Suprapubic skin (tissue), 4 donors: ENCODE measurements at places on chromosomes 6 and 20. TPM values are rescaled to one million over a fixed set of nuclear protein-coding genes. Genes with fewer than 3 reads are reported as not detected.
A peak's percentile ranks its signal among the peaks of the same experiment; 100 is the strongest.

GRCh38 chr6:2820415-2820814 lies 21.2 kb downstream of the SERPINB1 start:
- no peak for DNase-seq
- no peaks in the 10 kb centered on the region for H3K36me3 ChIP-seq
- H3K4me1 ChIP-seq = peaks cover 19% of the 10 kb centered on the region
- no peak overlapping the region for H3K27ac ChIP-seq

LGSN gene
- not detected for total RNA-seq

CTSA gene
- 108 TPM for total RNA-seq

DNA sequence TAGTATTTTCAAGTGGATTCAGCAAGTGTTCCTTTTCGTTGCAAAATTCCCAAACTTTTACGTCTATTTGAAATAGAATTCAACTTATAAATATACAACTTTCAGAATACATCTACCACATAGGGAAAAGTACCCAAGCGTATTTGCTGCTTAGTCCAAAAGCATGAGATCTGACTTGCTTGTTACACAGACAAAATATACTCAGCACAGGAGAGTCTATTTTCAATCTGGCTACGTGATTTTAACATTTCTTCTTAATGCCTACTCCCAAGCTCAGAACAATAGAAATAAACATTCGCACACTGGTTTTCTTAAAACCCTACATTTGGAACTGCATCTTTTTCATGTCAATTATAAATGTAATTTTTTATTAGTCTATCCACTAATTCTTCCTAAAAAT lies 672 bp downstream of the PKHD1 start:
- no peaks in the 10 kb centered on the region for H3K36me3 ChIP-seq
- no peaks in the 10 kb centered on the region for H3K27me3 ChIP-seq
- DNase-seq = no peak
- H3K4me3 ChIP-seq = no peak overlapping the region
- no peak overlapping the region for H3K27ac ChIP-seq

DNPH1 gene
- total RNA-seq = 64.5 TPM

HSPA1L gene
- 3.1 TPM for total RNA-seq

DNA sequence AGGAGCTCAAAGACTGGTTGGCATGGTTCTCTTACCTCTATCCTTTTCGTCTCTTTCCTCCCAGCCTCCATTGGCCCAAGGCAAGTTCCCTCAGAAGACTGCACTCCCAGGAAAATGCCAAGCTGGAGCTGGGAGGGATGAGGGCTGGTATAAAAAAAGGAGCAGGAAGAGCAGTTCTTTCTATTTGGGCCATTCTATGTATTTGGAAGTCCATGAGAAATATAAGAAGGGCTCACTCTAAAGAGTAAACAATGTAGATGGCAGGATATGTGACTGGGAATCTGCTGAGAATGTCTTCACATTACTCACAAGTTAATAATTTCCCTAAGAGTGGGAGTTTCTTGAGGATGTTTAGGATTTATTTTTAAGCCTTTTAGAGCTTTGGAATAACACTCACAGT lies 36.6 kb upstream of the ADTRP start:
- peaks cover 45% of the 10 kb centered on the region for H3K4me1 ChIP-seq
- DNase-seq = no peak
- H3K27me3 ChIP-seq = no peaks in the 10 kb centered on the region
- no peaks in the 10 kb centered on the region for H3K36me3 ChIP-seq
- peak overlapping the region; percentile 77 for H3K27ac ChIP-seq
- H3K4me3 ChIP-seq = no peak overlapping the region

GRCh38 chr6:55853008-55854001 lies 22.1 kb downstream of the BMP5 start:
- no peak overlapping the region for H3K27ac ChIP-seq
- no peaks in the 10 kb centered on the region for H3K4me1 ChIP-seq
- H3K27me3 ChIP-seq = no peaks in the 10 kb centered on the region
- no peak overlapping the region for H3K4me3 ChIP-seq

DNA sequence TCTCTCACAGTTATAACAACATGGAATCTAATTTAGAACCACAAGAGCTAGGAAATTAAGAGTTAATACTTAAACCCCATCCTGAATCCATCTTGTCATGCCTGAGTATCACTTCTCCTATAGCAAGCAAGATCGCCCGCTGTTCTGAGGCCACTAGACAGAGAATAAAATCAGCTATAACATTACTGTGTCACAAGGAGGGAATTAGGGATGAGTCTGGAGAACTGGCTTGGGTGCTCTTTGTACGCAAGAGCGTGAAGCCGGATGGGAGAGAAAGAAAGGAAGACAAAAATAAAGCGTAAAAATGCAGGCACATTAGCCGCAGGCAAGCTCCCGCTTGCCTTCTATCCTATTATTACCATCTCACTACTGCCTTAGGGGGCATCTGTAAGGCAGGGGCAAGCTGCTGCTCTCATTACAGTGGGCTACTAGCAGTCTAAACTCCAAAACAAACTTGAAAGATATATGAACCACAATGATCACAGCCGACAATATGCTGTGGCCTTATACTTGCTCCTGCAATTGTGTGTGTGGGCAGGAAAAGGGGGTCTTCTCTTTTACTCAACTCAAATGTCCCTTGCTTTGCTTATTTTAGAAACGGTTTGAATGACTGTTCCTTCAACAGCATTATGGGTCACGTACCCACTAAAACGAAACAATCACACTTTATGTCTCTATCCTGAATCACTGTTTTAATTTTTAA lies 81.9 kb downstream of the GJA10 start:
- no peak overlapping the region for H3K4me3 ChIP-seq
- H3K27ac ChIP-seq = no peak overlapping the region
- H3K4me1 ChIP-seq = peaks cover 13% of the 10 kb centered on the region
- no peak for DNase-seq

GRCh38 chr6:79614326-79615305 lies 16.5 kb upstream of the SH3BGRL2 start:
- H3K27me3 ChIP-seq = no peaks in the 10 kb centered on the region
- no peak for DNase-seq
- no peak overlapping the region for H3K4me3 ChIP-seq
- H3K36me3 ChIP-seq = no peaks in the 10 kb centered on the region
- no peaks in the 10 kb centered on the region for H3K4me1 ChIP-seq
